Head of caudate nucleus (tissue), 42 donors: ENCODE measurements at places on chromosomes 4 and X.

DNA sequence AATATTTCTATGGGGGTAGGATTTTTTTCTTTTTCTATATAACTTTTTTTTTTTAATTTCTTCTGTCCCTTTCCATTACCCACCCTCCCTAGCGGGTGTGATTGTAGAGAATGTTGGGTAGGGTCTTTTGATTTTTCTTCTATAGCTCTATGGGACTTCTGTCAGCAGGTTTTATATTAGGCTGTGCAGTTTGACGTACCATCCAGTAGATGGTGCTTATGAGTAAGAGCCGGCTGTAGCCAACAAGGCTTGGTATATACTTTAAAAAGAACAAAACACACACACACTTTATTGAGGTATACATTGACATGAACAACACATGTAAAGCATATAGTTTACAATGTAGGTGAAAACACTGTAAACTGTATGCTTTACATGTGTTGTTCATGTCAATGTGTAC lies 247.9 kb upstream of the POF1B start:
- no peak for DNase-seq

DNA sequence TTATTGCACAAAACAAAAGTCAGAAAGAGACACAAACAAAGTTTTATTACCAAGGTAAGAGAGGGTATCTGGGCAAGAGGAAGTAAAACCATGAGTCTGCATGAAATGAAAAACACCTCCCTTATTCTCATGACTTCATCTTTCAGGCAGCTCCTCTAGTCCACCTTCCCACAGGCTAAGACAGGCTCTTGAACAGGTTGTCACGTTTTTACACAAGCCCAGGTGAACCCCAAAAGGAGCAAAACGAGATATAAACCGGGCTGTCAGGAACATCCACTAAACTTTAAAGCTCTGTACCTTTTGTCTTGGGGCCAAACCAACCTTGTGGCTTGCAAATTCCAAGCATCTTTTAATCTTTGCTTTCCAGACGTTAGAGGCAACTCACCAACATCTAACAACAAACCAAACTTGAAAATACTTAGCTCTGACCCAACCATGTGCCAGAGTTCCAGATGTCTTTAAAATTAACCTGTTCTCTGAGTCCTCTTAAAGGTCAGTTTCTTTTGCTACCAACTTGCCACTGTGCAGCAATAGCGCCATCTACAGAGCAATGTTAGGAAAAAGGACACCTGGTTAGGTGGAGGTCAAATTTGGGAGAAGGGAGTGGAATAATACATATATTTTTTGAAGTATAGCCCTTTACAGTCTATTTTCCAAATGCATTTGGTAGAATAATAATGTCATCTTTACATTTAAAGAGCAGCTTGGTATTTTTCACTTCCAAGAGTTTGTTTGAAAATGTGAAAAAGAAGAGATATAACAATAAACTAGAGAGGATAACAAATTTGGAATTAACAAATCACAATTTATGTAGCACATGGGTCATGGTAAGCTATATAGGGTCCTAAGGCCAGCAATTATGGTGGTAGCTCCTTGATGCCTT lies 73.1 kb downstream of the QRFPR start:
- DNase-seq: no peak

GRCh38 chrX:21612154-21612553 lies 46.0 kb downstream of the KLHL34 start:
- DNase-seq: no peak

- no peak for DNase-seq
These were observed 88.2 kb downstream of the TMA16 start for GRCh38 chr4:163582703-163583102.

DNA sequence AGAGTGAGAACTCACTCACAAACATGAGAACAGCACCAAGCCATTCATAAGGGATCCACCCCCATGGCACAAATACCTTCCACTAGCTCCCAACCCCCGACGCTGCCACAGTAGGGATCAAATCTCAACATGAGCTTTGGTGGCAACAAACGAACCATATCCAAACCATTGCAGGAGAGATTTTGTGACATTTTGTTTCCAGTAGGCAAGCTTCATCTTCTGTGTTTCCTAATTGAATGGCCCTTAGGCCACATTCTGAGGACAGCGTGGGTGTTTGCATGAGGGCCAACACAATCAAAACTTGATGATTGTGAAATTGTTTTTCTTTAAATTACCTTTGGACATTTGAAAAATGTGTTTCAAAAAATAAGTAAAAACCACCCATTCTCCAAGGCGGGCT lies 102.6 kb upstream of the LNX1 start:
- DNase-seq: no peak

GRCh38 chr4:37601531-37601930 lies 84.6 kb downstream of the RELL1 start:
- DNase-seq: no peak

DNA sequence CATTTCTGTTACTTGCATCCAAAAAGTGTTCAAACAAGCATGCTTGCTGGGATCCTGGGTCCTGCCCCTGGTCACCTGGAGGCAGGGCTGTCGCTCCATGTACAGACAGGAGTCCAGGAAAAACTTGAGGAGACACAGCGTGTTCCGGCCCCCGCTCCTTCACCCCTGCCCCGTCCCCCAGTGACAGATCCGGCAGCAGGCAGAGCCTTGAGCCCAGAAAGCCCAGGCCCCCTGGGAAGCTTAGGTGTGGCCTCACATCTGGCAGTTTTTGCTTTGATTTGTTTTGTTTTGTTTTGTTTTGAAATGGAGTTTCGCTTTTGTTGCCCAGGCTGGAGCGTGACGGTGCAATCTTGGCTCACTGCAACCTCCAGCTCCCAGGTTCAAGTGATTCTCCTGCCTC lies 67.0 kb downstream of the TRMT44 start:
- DNase-seq: no peak

GRCh38 chr4:163556650-163557391 lies 62.3 kb downstream of the TMA16 start:
- no peak for DNase-seq

DNA sequence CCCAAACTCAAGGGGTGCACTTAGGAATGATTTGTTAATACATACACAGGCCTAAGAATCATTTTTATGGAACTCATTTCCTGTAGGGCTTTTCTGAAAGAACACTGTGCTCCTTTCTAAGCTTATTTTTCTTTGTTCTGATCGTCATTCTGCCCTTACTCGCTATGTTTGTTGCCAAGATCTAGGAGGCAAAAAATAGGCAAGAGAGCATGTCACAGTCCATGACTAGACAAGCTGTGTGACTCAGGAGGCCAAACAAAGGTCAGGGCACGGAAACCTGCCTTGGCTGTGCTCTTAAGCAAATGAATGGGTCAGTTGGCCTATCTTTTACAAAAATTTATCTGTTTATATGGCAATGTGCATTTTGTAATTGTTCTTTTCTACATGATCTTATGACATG lies 42.5 kb upstream of the C1GALT1C1 start:
- DNase-seq: no peak

DNA sequence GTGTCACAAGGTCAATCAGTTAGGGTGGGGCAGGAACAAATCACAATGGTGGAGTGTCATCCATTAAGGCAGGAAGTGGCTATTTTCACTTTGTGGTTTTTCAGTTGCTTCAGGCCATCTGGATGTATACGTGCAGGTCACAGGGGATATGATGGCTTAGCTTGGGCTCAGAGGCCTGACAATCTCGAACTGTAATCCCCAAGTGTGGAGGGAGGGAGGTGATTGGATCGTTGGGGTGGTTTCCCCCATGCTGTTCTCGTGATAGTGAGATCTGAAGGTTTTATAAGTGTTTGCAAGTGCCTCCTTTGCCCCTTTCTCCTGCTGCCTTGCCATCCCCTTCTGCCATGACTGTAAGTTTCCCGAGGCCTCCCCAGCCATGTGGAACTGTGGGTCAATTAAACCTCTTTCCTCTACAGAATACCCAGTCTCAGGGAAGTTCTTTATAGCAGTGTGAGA lies 36.7 kb upstream of the STS start:
- DNase-seq: no peak

GRCh38 chr4:147334478-147334877 lies 146.4 kb upstream of the EDNRA start:
- no peak for DNase-seq

DNA sequence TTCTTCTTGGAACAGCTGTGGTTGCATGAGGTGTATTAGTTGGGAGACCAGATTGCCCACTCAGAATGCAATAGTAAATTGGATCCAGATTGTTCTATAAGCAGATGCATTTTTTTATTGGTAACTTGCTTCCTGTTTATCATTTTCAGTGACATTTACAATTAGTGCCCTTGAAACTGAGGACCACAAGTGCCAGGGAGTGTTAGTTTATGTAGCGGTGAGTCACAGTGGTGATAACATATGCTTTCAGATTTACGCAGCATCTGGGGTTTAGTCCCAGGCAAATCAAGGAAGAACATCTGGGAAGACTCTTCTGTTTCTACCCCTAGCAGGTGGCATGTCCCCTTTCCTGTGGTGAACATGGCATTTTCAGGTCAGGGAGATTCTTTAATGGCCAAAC lies 24.1 kb downstream of the FRMPD4 start:
- no peak for DNase-seq

GRCh38 chrX:10341309-10341708 lies 184.5 kb downstream of the CLCN4 start:
- no peak for DNase-seq

- no peak for DNase-seq
These were observed 30.8 kb downstream of the DAPP1 start for GRCh38 chr4:99847362-99847976.

- DNase-seq: no peak
These were observed at the start of gene PLAC1 for GRCh38 chrX:134658002-134658759. Gene PLAC1 (minus strand): TSS chrX:134658471. CDS start chrX:134566682, 91,789 bp downstream.

DNA sequence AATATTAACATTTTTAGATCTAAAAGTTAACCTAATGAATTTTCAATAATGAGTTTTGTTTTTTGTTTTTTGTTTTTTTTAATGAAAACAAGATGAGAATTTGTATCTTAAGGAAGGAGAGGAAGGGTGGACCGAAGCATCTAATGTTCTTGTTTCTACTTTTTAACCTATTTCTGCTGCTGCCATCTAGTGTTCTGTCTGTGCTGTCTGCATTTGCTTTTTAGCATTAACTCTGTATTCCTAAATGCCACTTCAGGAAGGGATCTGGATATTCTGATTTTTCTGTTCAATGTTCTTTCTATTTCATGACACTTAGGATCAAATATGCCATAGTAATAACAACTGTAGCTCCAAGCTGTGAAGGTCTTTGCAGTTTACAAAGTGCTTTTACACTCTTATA lies 161.7 kb downstream of the BRWD3 start:
- no peak for DNase-seq

- DNase-seq: no peak
These were observed 24.5 kb downstream of the DHX15 start for GRCh38 chr4:24559889-24560288.

DNA sequence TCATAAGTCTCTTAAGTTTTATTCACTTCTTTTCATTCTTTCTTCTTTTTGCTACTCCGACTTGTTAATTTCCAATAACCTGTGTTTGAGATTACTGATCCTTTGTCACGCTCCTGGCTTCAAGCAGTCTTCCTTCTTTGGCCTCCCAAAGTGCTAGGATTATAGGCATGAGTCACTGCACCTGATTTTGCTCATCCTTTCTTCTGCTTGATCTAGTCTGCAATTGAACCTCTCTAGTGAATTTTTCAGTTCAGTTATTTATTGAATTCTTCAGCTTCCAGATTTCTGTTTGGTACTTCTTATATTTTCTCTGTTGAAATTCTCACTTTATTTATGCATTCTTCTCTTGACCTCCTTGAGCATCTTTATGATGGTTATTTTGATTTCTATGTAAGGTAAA lies 38.6 kb upstream of the SYTL5 start:
- DNase-seq: no peak

DNA sequence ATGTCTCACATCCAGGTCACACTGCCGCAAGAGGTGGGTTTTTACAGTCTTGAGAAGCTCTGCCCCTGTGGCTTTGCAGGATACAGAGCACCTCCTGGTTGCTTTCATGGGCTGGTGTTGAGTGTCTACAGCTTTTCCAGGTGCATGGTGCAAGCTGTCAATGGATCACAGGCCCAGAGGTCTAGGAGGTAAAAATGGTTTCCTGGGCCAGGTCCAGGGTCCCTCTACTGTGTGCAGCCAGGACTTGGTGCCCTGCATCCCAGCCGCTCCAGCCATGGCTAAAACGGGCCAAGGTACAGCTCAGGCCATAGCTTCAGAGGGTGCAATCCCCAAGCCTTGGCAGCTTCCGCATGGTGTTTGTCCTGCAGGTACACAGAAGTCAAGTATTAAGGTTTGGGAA lies 434.1 kb upstream of the GALNT7 start:
- DNase-seq: no peak

DNA sequence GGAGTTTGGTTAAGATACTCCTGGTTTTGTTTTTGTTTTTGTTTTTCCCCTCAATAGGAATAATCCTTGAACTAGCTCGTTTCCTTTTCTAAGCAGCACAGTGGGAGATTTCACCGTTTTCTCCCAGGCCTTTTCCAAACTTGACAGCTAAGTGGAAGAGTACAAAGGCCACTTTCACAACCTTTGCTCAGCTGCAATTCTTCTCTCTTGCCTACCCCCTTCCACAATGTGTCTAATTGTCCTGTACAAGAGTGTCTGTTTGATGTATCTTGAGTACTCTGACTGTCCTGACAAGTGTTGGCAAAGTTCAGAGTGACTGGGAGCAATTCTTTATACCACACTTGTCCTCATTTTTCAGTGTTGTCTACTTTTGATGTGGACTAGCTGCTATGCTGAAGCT lies 674.3 kb upstream of the AMOT start:
- no peak for DNase-seq

DNA sequence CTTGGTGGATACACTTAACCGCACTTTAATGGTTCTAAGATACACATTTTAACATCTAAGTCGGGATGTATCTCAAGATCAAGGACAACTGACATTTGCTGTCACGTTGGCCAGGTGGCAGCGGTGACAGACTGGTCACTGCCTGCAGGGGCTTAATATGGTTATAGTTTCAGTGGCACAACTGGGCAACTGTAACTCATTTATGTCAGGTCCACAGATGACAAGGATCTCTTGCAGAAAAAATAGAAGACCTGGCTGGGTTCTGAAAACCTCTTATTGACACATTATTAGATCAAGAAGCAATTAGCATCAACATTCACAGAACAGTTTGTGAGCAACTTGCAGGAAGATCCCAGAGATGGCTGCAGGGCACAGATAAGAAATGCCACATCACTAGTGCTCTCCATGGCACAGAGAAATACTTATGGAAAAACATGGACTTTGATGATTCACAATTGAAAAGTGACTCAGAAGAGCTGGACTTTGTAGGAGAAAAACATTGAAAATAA lies 99.6 kb upstream of the SORBS2 start:
- no peak for DNase-seq

- no peak for DNase-seq
These were observed 116.0 kb downstream of the CT47B1 start for GRCh38 chrX:120759685-120760084.

- no peak for DNase-seq
These were observed 9.8 kb upstream of the TNIP2 start for GRCh38 chr4:2765832-2766526.

DNA sequence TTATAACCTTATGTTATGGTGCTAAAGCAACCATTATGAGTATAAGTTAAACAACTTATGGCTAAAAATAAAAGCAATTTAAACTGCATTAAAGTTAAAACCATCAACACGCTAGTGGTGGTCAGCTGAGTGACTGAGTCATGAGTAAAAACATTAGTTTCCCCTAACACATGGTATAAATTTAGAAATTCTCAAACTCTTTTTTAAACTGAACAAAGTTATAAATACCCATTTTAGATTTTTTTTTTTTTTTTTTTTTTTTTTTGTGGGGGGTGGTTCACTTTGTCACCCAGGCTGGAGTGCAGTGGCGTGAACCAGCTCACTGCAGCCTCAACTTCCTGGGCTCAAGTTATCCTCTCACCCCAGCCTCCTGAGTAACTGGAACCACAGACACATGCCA lies 5.4 kb upstream of the BBS7 start:
- DNase-seq: no peak
